ENCODE measurements at places on chromosomes 12 and 14.

DNA sequence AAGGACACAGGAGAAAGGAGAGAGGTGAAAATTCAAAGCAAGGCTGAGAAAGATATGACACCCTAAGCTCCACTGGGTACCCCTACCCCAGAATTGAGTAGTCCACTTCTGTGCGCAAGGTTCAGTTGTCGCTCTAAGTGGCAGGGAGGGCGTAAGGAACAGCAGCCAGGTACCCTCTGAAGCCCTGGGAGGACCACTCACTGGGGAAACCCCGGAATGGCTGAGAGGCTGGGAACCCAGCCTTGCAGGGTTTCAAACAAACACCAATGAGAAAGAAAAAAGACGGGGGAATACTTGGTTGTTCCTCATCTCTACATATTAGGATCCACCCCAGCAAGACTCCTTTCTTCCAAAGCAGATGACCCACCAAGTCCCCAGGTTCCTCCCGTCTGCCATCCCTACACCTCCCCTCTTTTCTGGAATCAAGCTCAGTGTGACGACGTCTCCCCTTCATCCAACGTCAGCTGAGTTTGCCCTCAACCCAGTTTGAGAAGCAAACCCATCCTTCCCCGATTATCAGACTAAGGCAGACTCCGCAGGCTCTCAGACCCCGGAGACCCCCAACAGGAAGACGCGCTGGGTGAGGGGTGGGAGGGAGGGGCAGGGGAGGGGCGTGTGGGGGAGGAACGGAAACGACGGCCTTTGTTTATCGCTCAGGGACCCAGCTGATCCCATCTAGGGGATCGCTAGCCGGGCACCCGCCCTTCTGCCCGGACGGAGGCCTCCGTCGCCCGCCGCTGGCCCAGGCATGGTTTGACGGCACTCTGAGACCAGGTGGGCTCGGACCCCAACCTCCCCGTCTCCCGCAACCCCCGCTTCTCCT is 795 bp downstream of the LMBR1L start:
- no peak for DNase-seq

- DNase-seq = peak; percentile 63
These were observed at the start of gene SELPLG for GRCh38 chr12:108633534-108634248. TSS of gene SELPLG (minus strand) at chr12:108633894. CDS start at chr12:108624307, 9,587 bp downstream.

DNA sequence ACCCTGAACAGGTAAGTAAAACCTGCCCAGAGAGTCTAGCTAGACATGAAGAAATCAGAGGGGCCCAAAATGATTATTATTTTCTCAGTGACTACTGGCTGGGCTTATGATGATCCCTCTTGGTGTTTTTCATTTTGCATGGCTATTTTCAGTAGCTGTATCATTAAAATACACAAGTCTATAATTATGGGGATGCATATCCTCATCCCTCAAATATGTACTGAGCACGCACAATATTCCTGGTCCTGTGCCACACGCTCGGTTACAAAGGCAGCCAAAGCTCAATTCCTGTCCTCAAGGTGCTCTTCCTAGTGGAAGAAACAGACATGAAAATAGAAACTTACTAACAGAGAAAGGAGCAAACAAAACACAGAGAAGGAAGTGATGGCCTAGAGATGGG is 180.0 kb downstream of the DAD1 start:
- DNase-seq = no peak

- DNase-seq = no peak
These were observed 67.2 kb downstream of the CCDC88C start for GRCh38 chr14:91350483-91350812.

- no peak for DNase-seq
These were observed 25.2 kb downstream of the PLEKHA5 start for GRCh38 chr12:19154686-19155085.

- DNase-seq = peak; percentile 80
These were observed 131.8 kb upstream of the EEA1 start for GRCh38 chr12:93060666-93061472.

DNA sequence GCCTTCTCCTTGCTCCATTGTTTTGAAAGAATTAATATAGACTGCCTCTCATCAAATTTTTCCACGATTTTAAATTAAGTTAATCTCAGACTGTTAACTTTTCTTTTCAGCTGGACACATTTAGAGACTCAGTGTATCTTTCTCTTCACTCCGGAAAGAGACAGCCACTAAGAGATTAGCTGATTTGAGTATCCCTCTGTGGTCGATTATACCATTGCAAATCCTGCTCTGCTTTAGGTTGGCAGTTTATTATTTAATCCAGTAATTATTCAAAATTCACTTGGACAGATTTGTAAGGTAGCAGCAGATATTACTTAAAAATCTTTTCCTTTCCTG is 588 bp upstream of the TWF1 start:
- DNase-seq = no peak

DNA sequence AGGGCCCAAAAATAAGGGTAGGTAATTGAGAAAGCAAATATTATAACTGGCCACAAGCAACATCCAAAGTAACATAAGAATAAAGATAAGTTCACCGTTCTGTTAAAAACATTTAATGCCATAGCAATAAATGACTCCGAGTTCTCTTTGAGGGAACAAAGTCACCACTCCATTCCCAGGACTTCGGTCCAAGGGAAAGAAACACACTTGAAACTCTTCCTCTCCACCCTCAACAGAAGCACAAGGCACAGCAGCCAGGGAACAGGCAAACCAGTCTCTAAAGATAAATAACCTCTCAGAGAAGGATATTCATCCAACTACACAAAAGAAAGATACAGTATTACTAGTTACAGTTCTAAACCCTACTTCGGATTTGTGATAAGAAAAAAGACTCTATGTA is 2.5 kb downstream of the SETD3 start:
- no peak for DNase-seq

- DNase-seq = no peak
These were observed 93.6 kb upstream of the CPNE8 start for GRCh38 chr12:38998887-38999482.

- DNase-seq = no peak
These were observed 114.5 kb downstream of the RAD51B start for GRCh38 chr14:67934087-67934486.

- no peak for DNase-seq
These were observed 50.7 kb downstream of the A2M start for GRCh38 chr12:9064815-9065606.

- DNase-seq = no peak
These were observed 137.0 kb downstream of the SLC25A21 start for GRCh38 chr14:37035401-37035800.

DNA sequence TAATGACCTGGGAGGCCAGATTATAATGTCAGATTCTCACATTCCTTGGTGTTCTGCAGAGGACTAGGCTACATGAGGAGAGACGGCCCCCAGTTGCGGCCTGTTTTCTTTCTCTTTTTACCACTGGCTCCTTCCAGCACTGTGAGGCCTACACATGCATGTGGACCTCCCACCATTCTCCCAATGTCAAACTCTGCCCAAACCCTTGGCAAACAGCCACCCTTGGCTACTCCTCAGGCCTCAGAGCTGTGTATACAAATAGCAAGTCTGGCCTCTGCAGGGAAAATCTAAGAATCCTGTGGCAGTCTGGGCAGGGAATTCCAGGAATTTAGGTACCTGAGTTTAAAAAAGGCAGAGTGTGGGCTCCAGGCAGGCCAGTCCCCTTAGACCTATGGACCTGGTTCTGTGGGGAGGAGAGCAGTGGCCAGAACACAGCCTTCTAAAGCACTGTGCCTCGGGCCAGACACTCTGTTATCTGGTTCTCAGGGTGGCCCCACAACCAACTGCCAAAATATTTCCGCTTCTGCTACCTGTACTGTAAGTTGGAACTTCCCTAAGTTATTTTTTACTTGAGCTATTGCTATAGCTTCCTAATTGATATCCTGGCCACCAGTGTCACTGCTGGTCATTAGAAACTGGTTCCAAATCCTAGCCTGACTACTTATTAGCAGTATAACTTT is 19.9 kb upstream of the NEDD1 start:
- peak; percentile 73 for DNase-seq

DNA sequence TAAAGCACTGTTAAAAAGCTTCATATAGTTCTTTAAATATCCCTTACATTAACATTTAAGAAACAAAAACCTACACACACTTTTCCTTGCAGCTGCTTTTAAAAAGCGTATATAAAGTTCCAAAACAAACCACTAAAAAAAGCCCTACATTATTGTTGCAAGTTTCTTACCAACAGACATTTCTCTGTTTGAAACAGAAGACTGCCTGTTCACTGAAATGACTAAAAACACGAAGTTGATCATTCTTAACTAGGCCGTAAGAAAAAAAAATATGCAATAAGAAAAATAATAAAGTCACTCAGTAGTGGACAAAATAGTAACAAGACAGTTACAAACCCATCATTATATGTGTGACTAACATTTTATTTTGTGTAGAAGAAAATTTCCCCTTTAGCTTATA is 37.3 kb downstream of the KIF21A start:
- no peak for DNase-seq

DNA sequence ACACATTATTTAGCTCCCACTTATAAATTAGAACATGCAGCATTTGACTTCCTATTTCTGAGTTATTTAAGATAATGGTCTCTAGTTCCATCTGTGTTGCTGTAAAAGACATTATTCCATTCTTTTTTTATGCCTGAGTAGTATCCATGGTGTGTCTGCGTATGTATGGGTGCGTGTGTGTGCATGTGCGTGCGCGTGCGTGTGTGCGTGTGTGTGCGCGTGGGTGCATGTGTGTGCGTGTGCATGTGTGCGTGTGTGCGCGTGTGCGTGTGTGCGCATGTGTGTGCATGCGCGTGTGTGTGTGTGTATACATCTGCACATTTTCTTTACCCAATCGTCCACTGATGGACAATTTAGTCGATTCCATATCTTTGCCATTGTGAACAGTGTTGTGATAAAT is 479.4 kb upstream of the TMEM132C start:
- DNase-seq = no peak

- DNase-seq = no peak
These were observed 802.7 kb downstream of the SLC16A7 start for GRCh38 chr12:60398547-60398946.

- DNase-seq = no peak
These were observed 13.1 kb downstream of the CFAP54 start for GRCh38 chr12:96502477-96502876.

Measured in left forelimb (tissue), 1 donor.